ENCODE measurements at places on chromosomes 12 and 14.

DNA sequence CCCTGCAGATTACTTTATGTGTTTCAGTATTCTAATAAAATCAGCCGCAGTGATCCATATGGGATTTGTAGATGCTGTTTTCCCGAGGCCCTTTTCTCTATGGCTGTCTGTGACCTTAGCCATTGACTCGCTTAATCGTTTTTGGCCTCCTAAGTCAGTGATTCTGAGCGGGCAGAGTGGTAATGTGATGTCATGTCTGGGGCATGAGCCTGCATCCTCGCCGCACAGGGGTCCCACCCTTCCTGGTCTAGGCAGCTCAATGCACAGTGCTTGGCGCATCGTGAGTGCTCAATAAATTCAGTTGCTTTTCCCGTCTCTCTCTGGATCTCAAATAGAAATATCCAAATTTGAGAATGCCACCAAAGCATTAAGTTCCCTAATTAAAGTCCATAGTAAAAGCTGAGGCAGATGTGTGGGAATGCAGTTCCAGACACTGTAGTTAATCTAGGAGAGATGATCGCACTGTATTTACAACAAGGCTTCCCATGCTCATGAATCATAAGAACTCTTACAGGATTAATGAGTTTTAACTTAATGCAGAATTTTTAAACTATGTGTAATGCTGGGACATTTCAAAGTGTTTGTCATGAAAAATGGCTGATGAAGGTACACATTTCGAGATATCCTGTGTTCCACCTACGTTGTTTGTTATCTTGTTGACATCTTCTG, 29.3 kb downstream of the HMGA2 start:
- no peak for DNase-seq

GRCh38 chr12:65532764-65533163, 254.3 kb downstream of the MSRB3 start:
- DNase-seq = no peak

- DNase-seq = no peak
Observed at GRCh38 chr12:90128526-90128925, 419.9 kb upstream of the ATP2B1 start.

DNA sequence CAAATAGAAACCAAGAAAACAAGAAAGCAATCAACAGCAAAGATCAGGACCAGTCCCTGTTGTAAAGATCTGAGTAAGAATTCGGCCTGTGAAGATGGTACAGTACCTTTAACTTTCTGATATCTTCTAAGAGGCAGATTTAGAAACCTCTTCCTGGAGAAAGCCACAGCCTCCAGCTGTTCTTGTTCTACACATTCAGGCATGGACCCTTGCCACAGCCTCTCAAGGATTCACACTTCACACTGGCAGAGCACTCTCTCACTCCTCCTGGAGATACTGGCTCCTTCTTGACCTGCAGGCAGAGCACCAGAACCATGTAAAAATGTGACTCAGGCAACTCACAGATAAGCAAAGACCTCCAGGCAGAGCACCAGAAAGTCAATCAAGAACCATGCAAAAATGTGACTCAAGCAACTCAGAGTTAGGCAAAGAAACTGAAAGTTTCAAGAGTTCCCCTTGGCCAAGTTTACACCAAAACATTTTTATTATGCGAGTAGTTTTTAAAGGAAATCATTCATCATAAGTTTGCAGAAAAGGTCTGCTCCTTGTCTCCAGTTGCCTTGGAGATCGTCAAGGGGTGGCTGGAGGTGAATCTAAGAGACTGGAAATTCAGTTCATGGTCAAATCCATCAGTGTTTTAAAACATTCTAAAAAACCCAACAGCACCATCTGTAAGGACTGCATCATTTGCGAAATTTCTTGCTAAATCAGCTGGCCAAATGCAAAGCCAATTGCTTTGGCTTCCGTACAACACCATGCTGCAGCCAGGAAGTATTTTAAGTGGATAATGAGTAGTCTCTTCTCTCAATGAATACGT, 119.3 kb upstream of the MDM1 start:
- peak; percentile 19 for DNase-seq

- no peak for DNase-seq
Observed at GRCh38 chr14:34692348-34692747, 22.0 kb downstream of the CFL2 start.

DNA sequence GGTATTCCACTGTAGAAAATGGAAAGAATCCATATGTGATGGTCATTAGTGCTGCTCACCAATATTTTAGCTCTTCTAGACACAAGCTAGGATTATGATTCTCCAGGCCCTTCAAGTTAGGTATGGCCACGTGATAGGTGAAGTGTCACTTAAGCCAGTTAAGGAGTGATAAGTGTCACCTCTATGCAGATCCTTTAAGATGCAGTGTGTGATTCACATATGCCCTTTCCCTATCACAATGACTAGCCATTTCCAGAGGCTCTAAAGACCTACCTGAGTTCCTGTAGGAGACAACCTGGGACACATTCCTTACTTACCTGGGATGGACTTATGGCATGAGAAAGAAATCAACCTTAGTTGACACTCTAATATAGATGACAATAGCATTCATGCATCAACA, 343.2 kb downstream of the NELL2 start:
- no peak for DNase-seq

DNA sequence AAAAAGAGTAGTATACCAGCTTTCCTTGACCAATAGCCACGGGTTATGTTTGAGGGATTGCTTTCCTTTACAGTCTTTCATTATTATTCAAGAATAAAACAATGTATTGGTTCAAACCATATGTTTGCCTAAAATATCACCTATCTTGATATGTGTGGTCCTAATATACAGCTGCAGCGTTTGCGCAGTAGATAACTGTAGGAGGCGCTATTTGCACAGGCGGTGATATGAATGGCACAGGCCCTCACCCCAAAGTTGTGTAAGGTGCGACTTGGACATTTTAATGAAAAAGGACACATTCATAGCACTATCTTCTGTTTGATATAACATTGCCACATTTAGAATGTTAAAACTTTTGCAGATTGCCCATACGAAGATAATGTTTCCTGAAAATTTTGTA, 298.4 kb downstream of the TRHDE start:
- DNase-seq = no peak

DNA sequence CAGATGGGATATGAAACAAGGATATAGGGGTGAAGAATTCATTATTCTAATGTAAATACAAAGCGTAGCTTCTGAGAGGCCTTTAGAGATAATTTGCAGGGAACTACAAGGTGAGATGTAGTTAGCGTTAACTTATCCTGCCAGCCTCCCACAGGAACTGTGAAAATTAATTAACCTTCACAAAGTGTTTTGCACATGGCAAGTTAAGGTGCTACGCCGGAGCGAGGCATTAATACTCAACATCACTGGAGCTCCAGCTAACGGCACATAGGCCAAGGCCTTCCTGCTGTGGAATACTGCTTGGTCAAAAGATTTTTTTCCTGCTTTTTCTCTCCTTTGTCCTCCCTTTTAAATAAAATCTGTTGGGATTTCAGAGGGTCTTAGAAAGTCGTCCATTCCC, 86.5 kb downstream of the CRACR2A start:
- no peak for DNase-seq

GRCh38 chr12:94649349-94650142, 811 bp downstream of the TMCC3 start:
- DNase-seq = no peak

DNA sequence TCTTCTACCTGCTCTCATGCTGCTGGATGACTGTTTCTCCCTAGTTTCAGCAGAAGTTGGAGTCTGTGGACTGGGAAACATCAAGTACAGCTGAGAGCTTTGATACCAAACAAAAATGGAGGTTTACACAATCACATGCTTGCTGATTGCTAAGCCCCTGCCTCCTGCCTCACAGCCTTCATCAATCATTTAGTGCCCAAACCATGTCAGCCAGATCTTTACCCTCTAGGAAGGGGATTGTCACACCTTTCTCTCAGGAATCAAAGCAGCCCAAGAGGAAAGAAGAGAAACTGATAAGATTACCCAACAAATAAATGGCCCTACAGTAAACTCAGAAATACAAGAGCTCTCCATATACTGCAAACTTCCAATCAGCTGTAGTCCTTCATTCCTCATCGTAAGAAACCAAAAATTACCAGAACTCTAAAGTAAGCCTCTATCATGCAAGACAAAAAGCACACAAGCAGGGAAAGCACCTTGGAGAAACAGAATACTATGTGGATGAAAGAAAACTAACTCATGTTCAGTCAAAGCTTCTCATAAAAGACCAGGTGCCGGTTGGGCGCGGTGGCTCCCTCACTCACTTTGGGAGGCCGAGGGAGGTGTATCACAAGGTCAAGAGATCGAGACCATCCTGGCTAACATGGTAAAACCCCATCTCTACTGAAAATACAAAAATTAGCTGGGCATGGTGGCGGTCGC, 63.6 kb upstream of the RESF1 start:
- no peak for DNase-seq

DNA sequence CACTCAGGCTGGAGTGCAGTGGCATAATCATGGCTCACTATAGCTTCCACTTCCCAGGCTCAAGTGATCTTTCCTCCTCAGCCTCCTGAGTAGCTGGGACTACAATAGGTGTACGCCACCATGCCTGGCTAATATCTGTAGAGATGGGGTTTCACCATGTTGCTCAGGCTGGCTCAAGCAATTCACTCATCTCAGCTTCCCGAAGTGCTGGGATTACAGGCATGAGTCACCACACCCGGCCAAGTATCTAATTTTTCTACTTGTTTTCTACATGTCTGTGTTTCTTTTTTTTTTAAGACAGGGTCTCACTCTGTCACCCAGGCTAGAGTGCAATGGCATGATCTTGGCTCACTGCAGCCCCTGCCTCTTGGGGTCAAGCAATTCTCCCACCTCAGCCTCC, 119.7 kb upstream of the MED13L start:
- DNase-seq = no peak

DNA sequence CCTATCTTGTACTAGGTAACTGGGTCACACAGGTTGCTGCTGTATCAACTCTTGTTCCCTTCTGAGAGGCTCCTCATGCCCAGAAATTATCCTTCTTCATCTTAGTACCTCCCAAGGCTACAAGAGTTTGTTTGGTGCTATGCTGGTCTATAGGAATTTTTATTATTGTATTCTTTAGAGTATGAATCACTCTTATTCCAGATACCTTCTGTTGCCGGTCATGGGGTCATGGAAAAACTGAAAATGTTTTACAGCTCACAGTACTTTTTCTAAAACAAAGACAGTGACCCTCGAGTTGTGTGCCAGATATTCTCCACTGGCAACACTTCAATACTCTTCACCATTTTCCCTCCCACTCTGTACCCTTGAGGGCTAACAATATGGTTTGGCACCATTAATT, 1598.0 kb upstream of the TMEM132C start:
- DNase-seq = no peak

DNA sequence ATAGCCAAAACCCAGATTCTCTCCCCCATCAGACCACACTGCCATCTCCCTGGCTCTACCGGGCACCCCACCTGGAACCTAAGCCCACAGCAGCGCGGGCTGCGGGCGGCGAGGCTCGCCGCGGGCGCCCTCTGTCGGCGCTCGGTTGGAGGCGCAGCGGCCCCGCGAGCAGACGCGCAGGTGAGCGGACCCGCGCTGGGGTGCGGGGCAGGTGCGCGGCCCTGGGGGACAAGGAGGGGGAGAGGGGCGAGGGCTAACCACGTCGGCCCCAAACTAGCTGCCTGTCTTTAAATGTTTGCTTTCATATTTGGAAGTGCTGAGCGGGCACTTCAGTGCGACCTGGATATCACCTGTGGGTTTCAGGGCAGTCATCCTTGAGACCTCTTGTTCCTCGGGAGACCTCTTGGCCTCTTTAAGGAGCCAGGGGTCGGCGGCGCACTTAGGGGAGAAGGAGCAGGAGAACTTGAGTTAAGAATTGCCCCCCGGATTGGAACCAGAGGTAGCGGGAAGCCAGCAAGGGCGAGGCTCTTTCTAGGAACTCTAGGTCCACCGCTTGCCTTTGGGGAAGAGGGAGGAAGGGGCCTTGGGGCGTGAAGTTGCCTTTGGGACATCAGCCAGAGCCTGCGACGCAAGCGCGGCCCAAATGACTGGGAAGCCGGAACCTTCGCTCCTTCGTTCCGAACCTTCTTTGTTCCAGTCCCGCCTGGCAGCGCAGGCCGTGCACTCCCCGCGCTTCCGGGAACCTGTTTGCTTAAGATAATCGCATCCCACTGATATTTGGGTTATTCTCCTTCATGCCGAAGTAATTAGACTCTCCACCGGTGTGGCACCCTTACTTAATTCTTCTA, 78.7 kb downstream of the NEDD1 start:
- DNase-seq = peak; percentile 17

DNA sequence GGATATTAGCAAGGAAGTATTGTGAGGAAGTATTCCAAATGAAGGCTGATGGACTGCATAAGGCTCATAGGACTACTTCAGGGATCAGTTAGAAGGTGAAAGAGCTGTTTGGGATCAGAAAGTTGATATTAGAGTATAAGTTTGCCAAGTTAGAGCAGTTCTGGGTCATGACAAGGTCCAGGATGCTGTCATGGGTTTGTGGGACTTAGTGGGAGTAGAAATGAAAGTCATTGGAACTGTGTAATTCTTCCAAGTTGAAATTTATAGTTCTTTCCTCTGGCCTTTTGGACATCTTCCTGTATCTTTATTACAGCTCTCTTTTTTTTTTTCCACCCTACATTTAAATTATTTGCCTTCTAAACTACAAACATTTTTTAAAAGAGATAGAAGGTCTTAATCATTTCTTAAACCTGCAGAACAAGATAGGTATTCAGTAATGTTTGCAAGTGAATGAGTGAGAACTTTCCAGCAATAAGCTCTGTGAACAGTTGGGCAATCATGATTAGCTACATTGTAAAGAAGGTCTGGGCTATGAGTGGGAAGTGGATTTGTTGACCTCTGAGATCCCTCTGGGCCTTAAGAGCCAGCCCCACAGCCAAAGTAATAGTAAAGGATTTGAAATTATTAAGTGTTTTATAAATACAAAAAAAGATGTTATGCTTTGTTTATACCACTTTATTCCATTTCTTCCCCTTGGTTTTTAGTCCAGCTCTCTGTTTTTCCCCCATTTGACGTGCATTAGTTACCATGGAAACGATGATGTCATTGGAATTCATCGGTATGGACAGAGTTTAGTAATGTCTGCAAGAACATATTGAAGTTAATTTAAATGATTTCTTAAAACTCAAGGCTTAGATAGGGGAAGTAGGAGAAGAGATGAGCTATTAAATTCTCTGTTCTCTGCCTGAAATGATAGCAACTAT, 247.9 kb upstream of the ARHGAP5 start:
- no peak for DNase-seq

GRCh38 chr12:78120866-78121560, 290.3 kb downstream of the NAV3 start:
- DNase-seq = no peak

GRCh38 chr14:95920769-95921438, 44.3 kb downstream of the TUNAR start:
- no peak for DNase-seq

- DNase-seq = no peak
Observed at GRCh38 chr14:31955936-31956579, 121.0 kb upstream of the ARHGAP5 start.

GRCh38 chr12:123126294-123127181, 24.4 kb downstream of the PITPNM2 start:
- no peak for DNase-seq

DNA sequence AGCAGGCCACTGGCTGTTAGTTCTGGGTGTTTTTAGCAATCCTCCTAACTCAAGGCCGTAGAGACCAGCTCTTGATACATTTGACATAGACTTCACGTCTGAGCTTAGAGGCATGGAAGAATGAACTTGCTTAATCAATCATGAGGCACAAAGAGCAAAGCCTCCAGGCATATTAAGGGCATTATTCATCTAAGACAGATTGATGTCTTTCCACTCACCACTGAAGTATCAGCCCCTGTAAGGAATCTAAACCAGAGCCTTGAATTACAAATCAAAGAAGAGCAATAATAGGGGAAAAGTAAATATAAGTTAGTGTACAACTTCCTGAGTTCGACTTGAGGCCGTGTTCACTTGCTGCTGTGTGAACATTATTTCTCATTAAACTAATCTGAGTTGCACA, 1470.7 kb downstream of the AACS start:
- no peak for DNase-seq
